Pancreas (tissue), 10 donors: ENCODE measurements at places on chromosomes 5 and 9.

- no peak for DNase-seq
These were observed 692.4 kb upstream of the CDH6 start for GRCh38 chr5:30501065-30501464.

DNA sequence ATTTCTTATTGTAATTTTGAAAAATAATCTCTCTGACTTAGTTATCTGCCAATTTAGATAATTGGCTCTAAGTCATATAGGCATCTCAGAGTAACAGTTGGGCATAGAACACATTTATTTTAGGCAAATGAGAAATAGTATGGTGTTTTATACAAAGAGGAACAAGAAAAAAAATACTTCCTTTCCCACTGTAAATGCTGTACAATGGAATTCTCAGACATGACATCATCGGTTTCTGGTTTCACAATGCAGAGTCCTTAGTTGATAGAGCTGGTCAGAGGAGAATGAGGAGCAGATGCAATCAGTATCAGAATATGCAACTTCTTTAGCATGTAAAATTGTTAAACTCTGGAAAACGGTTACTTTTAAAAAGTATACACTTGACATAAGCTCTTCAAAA, 49.4 kb downstream of the PLK2 start:
- no peak for DNase-seq

- DNase-seq: no peak
These were observed 87.6 kb upstream of the CPLX2 start for GRCh38 chr5:175783739-175784138.

DNA sequence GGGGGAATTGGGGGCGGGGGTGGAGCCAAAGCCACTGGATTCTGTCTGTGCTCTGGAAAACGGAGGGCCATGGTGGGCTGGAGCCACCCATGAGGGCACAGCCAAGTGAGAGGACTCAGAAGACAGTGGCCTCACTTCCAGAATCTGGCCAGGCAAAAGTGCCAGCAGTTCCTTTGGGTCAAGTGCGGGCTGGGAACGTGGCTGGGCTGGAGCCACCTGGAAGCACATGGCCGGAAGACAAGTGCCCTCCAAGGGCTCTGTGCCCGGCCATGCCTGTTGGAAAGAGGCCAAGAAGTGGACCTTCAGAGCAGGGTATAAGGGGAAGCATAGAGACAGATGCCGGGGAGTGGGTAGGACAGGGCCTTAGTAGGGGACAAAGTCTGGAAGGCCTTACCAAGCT, 11.7 kb upstream of the SH3PXD2B start:
- DNase-seq: no peak

- DNase-seq: no peak
These were observed 6.4 kb upstream of the LHX2 start for GRCh38 chr9:124005029-124005771.

DNA sequence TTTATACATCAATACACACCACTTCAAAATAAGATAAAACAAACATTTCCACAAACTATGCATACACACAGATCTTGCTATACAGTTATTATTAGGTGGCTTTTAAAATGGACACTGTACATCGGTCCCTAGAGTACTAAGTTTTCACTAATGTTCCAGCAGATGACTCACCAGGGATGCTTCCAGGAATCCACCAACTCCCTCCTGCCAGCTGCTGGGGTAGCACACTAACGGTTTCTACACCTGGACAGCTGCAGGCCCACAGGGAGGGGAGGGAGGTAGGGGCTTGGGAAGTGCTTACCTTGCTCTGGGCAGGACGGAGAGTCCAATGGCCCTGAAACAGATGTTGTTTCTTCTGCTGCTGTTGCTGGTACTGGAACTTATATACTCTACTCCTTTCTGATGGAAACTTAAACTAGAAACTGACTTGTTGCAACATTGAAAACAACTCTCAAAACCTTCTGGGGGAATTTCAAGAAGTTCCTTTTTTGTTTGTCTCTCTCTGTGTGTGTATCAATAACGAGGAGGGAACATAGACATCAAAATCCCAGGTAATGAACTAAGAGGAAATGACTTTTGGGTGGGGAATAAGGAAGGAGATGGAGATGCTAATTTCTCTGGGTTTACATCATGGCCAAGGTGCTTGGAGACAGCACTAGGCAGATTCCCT, at the start of gene IL12B:
IL12B (minus strand) TSS at position 357 of the 670 bp plus-strand sequence. CDS start 3,705 bp downstream, outside the sequence.
- no peak for DNase-seq

GRCh38 chr5:124300815-124301621, 445.4 kb downstream of the ZNF608 start:
- no peak for DNase-seq

GRCh38 chr9:132242621-132243155, 80.8 kb downstream of the NTNG2 start:
- DNase-seq: no peak
